ENCODE measurements at places on chromosomes 13 and 19.

- no peak for DNase-seq
These were observed 7.8 kb upstream of the DGKH start for GRCh38 chr13:42040730-42041010.

- no peak for DNase-seq
These were observed 8.1 kb downstream of the ALOX5AP start for GRCh38 chr13:30743319-30744055.

DNA sequence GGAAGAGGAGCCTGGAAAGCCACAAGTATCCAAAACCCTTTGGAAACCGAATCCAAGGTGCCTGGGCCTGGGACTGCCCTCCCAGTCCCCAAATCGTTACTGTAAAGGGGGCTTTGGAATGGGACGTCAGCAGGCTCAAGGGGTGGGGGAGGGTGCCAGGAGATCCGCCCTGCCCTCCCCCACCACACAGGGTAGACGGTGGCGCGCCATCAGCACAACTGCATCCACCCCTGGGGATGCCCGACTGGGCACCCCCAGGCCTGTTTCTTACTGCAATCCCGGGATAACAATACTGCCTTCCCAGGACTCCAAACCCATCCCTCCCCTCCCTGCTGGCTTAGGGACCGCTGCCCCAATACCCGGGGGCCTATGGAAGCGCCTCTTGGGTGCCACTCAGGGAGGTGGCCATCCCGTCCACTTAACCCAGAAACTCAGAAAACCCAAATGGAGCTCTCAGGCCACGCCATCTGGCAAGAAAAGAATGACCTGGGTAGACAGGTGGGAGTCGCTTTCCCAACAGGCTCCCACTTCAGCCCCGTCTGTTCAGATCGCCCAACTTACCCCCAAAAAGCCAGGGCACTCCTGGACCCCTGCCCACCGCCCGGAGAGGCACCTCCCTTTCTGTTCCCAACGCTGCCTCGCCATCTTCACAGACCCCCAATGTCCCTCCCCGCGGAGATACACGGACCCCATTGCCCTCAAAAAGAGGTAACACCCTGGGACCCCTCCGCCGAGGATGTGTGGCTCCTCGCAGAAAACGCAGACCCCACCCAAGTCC lies 2.4 kb downstream of the KLF16 start:
- no peak for DNase-seq

DNA sequence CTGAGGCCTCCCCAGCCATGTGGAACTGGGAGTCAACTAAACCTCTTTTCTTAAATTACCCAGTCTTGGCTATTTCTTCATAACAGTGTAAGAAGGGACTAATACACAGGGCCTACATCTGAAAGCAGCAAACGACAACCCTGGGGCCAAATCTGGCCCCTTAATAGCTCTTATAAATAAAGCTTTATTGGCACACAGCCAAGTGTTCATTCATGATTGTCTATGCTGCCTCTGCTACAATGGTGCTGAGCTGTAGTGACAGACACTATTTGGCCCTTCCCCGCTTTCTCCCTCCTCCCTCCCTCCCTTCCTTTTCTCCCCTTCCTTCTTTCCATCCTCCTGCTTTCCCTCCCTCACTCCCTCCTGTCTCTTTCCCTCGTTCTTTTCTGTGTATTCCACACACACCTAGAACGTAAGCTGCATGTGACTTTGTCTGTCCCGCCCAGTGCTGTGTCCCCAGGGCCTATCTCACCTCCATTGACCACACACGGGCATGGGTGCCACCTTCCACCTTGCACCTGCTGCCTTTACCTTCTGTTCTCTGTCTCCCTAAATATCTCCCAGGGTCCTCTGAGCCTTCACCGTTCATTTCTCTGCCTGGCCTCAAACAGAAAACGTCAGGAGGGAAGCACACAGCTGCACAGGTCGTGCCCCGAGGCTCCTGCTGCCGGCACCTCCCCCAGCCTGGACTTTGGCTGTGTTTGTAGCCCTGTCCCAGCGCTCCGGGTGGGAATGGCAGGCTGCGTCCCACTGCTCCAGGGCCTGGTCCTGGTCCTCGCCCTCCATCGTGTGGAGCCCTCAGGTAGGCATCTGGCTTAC lies at the start of gene PROZ:
Gene PROZ (plus strand): TSS at position 720 of the 819 bp plus-strand sequence. CDS start 13 bp downstream, at position 733.
- no peak for DNase-seq

DNA sequence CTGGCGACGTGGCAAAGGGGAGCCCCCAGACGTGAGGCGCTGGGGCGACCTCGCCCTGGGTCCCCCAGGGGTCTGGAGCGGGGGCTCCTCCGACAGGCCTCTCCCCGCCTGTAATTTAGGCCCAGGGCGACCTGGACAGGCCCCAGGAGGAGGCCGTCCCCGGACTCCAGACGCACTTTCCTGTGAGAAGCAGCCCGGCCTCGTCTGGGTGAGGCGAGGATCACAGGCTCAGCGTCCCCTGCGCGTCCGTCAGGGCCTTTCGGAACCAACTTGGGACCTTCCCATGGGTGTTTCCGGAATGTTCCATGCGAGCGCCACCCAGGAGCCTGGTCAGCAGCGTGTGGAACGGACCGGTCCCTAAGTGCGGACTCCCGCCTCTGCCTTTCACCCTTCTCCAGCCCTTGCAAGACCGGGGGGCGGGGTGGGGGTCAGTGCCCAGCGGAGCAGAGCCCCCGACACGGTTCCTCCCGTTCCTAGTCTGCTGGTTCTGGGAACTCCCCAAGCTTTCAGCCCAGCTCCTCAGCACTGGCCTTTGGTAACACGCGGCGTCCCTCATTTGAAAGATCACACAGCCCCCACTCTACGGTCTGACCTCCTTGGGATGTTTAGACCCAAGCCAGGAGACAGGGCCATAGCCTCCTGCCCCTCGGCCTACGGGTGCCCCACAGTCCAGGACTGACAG lies 1.1 kb upstream of the GRTP1 start:
- DNase-seq = no peak

All from RPMI8226 (cell line).